ENCODE measurements at places on chromosomes 5 and 9. TPM values are rescaled to one million over a fixed set of nuclear protein-coding genes. Genes with fewer than 3 reads are reported as not detected.

GRCh38 chr5:8848366-8848765 is 697.5 kb downstream of the SEMA5A start:
- no peak for DNase-seq

DNA sequence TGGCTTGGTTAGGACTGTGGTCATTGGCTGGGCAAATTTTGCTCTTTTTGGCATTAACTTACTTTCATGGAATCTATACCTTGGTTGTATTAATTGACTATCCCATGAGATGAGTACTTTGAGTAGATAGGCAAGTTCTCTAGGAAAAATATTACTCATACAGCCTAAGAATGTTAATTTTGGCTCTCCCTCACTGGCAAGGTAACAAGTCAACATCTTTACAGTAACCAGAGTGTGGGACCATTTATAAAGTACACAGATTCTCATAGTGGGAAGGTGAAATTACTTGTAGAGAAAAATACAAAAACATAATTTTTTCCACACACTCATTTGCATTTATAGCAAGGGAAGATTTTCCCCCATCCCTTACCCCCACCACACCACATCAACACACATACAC is 154.6 kb upstream of the ZNF608 start:
- DNase-seq = no peak

DNA sequence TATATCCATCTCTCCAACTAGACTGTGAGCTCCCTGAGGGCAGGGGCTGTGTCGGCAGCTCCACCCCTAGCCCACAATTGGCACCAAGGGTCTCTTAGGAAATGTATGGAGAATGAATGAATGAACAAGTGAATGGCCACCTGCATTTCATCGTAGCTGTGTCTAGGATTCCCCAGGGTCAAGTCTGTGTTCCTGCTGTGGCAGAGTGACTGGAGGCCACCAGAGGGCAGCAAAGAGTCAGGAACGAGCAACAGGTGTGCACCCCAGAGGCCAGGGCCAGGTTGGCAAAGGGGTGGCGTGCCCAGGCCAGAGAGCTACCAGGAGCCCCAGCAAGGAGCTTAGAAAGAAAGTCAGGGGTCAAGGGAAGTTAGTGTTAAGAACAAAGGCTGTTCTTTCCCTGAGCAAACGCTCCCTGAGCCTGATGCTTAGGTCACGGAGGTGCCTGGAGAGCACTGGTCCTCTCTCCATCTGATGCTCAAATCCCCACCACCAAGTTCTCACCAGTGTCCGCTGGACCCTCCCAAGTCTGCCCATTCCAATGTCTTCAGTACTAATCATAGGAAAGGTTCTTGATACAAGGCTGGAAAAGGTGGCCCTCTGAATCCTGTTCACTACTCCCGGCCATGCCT is 160.7 kb downstream of the PAX5 start:
- DNase-seq = peak; percentile 62

The BHMT gene
- 10.9 TPM for total RNA-seq

GRCh38 chr9:660227-660626 is 181.3 kb upstream of the DMRT1 start:
- DNase-seq = no peak

The OGN gene
- total RNA-seq = not detected

The SLC34A3 gene
- 0.38 TPM for total RNA-seq

GRCh38 chr5:180464603-180464970 is 29.6 kb upstream of the CNOT6 start:
- peak; percentile 35 for DNase-seq

- no peak for DNase-seq
These were observed 128.3 kb upstream of the TBC1D2 start for GRCh38 chr9:98383758-98384157.

- no peak for DNase-seq
These were observed 287.0 kb upstream of the TMEM161B start for GRCh38 chr5:88555674-88556073.

DNA sequence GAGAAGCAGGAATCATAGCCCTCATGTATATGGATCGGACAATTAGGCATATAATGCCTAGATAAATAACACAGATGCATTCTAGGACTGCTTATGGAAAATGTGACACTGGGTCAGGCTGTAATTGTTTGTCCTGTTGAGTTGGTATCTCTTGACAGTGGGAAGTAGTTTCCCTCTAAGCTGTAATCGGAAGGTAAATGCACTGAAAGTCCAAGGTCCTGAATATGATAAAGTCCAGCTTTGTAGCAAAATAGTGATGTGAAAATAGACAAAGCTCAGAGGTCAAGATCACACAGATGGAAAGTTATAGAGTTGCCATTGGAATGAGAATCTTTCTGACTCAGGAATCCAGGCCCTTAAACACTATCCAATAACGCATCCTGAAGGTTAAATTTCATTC is 214.2 kb downstream of the GABRB2 start:
- DNase-seq = peak; percentile 60

DNA sequence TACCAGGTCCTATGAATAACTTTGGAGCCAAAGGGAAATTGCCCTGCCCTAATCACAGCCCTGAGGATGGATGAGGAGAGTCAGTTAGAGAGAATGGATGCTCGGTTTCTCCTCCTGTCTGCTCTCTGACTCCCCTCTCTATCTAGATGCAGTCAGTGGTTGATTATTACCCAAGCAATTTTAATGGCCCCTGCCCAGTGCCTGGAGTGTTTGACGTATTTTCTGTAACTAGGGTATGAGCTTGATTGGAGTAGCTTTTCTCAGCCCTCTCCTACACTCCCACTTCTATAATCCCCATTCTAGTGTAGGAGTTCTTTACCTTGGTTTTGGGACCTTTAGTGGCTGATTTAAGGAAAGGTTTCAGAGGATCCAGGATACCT is 60.4 kb downstream of the DOCK2 start:
- DNase-seq = no peak

The CXCL14 gene
- not detected for total RNA-seq

DNA sequence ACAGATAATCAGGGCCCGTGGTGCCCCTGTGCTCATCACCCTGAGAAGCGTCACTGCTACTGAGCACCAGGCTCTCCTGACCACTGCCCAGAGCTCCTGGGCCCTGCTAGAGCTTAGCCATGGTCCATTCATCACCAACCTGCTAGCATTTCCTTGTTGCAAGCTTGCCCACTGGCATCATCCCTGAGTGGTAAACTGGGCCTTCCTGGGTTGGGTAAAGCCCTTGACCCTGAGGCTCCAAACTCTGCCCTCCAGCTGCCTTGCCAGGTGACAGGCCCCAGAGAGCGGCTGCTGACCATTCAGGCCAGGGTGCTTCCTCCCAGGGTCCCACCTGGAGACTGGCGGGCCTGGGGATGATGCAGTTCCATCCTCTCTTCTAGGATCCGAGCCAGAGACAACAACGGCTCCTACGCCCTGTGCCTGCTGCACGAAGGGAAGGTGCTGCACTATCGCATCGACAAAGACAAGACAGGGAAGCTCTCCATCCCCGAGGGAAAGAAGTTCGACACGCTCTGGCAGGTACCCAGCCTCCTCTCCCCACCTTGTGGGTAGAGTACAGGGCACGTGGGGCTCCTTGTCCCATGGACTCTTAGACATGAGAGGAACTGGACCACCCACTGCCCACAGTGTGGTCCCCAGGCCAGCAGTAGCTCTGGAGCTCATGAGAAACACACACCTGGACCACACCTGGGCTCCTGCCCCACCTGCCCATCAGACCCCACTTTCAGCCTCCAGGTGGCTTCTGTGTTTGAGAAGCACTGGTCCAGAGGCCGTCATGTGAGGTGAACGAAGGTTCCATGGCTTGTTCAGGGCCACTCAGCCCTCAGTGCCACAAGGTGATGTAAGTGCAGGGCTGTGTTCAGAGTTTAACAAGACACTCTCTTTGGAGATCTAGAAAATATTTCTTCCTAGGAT is 60.5 kb downstream of the SYK start:
- no peak for DNase-seq

The PCDHA9 gene
- total RNA-seq = not detected

The C9 gene
- not detected for total RNA-seq

- DNase-seq = no peak
These were observed 86.0 kb downstream of the PAX5 start for GRCh38 chr9:36948051-36948450.

- DNase-seq = peak; percentile 41
These were observed 20.0 kb downstream of the KIAA1191 start for GRCh38 chr5:176341325-176342157.

The SPEF2 gene
- 2.4 TPM for total RNA-seq

GRCh38 chr9:27749838-27750237 is 176.6 kb upstream of the C9orf72 start:
- DNase-seq = no peak

- no peak for DNase-seq
These were observed 22.8 kb upstream of the RNU6ATAC start for GRCh38 chr9:134187110-134187531.

- DNase-seq = no peak
These were observed 24.8 kb upstream of the ZNF618 start for GRCh38 chr9:113851359-113851758.

DNA sequence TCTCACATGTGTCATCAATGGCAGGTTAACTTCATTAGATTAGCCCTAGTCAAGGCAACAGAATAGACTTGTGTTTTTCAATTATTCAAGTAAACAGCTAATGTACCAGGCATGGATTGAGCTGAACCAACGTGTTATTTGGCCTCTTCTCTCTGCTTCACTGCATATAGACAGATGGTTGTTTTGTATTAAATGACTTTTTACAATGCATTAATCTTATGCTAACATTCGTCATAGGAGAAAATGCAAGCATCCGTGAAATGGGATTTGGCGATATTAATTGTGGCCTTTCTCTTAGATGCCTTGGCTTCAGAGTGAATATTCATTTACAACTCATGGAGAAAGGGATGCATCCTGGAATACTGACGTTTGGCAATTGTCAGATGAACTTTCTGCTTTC is 208.0 kb downstream of the KCTD16 start:
- DNase-seq = no peak

- no peak for DNase-seq
These were observed 269.4 kb upstream of the PTGER4 start for GRCh38 chr5:40410231-40410861.

DNA sequence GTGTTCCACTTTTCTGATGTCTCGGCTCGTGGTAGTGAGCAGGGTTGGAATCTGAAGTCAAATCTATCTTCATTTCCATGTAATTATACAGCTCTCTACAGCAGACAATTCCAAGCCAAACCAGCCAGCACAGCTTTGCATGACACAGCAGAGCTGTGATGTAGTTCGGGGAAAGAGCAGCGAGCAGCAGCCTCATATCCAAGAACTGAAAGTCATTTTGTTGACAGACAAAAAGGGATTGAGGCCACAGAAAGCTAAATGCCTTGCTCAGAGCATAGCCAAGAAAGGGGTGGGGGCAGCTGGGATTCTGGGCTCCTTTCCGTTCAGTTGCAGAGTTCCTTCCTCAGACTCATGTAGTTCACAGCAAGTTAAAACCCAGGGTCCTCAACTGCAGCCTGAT is 32.1 kb downstream of the LCP2 start:
- DNase-seq = no peak

- DNase-seq = peak; percentile 19
These were observed 8.9 kb upstream of the HSPA9 start for GRCh38 chr5:138583984-138584637.

GRCh38 chr5:165321912-165322311 is 1816.5 kb downstream of the MAT2B start:
- DNase-seq = no peak

The TLX3 gene
- not detected for total RNA-seq

DNA sequence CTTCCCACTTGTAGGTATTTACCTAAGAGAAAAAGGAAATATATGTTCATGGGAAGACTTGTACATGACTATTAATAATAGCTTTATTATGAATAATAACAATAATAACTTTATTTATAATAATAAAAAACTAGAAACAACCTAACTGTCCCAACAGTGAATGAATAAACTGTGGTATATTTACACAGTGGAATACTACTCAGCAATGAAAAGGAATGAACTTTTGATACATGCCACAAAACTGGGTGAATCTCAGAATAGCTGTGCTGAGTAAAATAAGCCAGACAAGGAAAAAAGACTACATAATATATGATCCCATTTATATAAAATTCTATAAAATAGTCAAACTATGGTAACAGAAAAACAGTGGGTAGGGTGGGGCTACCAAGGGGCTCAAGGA is 88.7 kb downstream of the SCAMP1 start:
- DNase-seq = no peak

The SLC46A2 gene
- not detected for total RNA-seq

The SLC6A7 gene
- total RNA-seq = not detected

GRCh38 chr9:37582548-37583157 is 6.5 kb upstream of the FBXO10 start:
- DNase-seq = peak; percentile 40

The RNF183 gene
- 0.13 TPM for total RNA-seq

DNA sequence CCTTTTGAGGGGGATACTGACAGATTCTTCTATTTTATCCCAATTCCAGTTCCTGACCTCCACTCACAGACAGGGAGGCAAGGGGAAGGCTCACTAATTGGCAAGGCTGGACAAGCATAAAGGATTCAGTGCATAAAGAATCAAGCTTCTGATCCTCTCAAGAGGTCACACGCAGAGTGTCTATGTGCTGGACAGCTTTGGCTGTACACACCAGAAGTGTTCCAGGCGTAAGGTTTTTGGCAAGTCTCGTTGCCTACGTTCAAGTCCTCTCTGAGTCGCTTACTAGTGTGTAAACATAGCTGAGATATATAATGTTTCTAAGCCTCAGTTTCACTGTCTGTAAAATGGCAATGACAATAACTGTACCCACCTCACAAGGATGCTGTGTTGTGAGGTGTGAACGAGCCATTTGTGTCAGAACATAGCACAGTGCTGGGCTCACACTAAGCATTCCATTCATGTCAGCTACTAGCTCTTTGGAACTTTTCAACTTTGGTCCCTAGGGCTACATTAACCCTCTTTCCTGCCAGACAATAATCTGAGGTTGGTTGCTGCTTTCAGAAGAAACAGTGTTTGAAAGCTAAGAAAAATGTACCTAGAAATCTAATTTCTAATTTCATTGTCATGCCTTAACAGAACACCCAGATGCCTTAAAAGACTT is 52.1 kb downstream of the PALM2AKAP2 start:
- no peak for DNase-seq

The CD72 gene
- not detected for total RNA-seq

The CBY3 gene
- total RNA-seq = not detected

- no peak for DNase-seq
These were observed 245.6 kb downstream of the LURAP1L start for GRCh38 chr9:13020146-13021040.

DNA sequence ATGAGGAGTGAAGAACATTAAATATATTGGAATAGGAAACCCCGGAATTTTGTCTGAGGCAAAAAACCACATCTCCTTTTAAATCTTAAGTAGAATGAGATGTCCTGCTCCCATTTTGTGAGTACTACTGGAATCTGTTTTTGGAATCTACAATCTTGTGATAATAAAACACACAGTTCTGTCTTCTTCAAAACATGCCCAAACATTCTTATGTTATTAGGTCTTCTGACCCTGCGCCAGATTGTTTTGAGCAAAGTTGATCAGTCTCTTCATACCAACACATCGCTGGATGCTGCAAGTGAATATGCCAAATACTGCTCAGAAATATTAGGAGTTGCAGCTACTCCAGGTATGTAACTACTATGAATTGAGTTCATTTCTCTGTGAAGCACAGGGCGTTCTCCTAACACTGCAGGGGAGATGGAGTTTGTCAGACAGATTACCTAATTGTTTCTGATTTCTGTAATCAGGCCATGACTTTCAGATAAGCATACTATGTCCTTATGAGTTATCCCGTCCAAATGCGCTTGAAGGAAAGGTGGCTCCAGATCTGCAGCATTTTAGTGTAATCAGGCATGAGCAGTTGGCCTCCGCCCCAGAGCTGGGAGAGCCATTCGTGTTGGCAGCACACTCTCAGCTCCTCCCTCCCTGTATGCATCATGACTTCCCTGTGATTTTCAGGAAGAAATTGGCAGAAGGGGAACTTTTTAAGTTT is 88.0 kb downstream of the NLN start:
- DNase-seq = no peak

Measured in HepG2 (cell line).